Adipocyte (in vitro differentiated cells): ENCODE measurements at places on chromosomes 3 and 15.

GRCh38 chr3:40637906-40638305 is 113.1 kb downstream of the ZNF621 start:
- no peak for DNase-seq

- no peak for DNase-seq
Observed at GRCh38 chr3:53039376-53039752, 6.5 kb downstream of the SFMBT1 start.

- no peak for DNase-seq
Observed at GRCh38 chr3:141737093-141737492, 1.0 kb upstream of the RNF7 start.

- peak; percentile 55 for DNase-seq
Observed at GRCh38 chr3:104564045-104564643, 802.6 kb upstream of the ALCAM start.

DNA sequence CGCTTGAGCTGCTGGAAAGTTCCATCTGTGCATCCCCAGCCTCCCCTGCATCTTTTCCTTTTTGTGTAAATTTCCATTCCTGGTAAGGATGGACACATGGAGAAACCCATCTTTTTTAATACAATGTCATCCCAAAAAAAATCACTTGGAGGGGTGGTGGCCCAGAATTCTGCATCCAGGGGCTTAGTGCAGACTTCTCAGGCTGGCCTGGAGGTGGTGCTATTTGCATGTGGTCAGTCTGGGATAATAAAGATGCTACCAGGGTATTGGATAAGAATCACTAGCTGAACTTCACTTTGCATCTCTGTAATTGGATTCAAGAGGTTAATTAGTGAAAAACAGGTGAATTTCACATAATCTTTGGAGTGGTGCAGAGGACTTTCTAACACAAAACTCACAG is 1.8 kb upstream of the ZSCAN2 start:
- DNase-seq, result peak; percentile 77

- no peak for DNase-seq
Observed at GRCh38 chr3:89373434-89373833, 266.0 kb downstream of the EPHA3 start.

GRCh38 chr3:148763986-148764935 is 63.4 kb upstream of the CPB1 start:
- DNase-seq, result peak; percentile 27

- DNase-seq, result no peak
Observed at GRCh38 chr3:126527006-126527405, 3.1 kb downstream of the CHST13 start.

DNA sequence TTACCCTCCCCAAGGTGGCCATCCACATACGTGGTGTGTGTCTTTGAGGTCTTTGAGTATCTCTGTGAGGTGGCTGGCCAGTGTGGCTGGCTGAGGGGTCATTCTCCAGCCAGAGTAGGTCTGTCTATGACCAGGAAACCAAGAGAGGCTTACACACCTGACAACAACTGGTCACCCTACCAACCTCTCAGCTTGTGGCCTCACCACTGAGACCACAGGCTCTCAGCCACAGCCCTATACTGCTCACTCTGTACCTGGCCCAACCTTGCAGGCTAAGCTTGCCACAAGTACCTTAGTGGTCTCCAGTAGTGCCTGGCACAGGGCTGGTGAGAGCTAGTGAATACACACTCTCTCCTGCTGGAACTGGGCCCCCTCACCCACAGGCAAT is 5.1 kb downstream of the HEMK1 start:
- DNase-seq, result no peak
